Panc1 (cell line): ENCODE measurements at places on chromosomes 3 and 15.

GRCh38 chr3:134341389-134341788 is 32.9 kb downstream of the AMOTL2 start:
- no peak for DNase-seq

DNA sequence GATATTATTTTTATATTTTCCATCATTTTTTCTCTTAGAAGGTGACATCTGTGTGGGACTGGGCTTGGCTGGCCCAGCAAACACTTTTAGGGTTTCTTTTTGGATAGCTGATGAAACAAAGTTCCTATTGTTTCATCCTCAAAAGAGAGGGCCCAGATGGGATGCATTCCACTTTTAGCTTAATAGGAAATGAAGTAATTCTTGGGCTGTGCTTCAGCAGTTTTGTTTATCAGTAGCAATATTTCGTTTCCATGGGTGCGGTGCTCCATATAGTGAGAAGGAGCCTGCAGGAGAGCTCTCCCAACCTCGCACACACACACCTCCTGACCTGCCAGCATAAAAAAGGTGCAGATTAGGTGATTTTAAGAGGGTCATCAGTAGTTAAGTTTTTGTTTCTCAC is 147.5 kb downstream of the AKAP13 start:
- no peak for DNase-seq

GRCh38 chr3:141656771-141657170 is 81.3 kb upstream of the RNF7 start:
- no peak for DNase-seq

- no peak for DNase-seq
Measured at GRCh38 chr15:87365186-87365585, 891.4 kb downstream of the NTRK3 start.

GRCh38 chr15:61752001-61752400 is 308.2 kb downstream of the VPS13C start:
- no peak for DNase-seq

GRCh38 chr3:31934018-31934417 is 47.0 kb downstream of the OSBPL10 start:
- no peak for DNase-seq

DNA sequence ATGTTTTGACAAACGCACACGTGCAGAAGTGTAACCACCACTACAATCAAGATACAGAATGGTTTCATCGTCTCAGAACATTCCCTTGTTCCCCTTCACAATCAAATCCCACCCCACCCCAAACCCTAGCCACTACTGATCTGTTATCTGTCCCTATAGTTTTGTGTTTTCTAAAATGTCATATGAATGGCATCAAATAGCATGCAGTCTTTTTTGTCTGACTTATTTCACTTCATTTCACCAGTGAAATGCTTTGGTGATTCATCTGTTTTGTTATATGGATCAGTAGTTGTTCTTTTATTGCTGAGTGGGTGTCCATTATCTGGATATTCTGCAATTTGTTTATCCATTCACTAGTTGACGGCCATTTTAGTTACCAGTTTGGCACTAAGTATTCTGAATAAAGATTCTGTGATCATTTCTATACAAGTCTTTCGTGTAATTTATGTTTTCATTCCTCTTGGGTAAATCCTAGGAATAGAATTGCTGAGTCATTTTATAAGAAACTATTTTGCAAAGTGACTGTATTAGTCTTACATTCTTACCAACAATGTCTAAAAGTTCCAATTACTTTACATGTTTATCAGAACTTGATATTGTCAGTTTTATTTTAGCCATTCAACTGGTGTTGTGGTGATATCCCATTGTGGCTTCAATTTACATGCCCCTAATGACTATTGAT is 232.8 kb downstream of the CLSTN2 start:
- DNase-seq, result no peak

DNA sequence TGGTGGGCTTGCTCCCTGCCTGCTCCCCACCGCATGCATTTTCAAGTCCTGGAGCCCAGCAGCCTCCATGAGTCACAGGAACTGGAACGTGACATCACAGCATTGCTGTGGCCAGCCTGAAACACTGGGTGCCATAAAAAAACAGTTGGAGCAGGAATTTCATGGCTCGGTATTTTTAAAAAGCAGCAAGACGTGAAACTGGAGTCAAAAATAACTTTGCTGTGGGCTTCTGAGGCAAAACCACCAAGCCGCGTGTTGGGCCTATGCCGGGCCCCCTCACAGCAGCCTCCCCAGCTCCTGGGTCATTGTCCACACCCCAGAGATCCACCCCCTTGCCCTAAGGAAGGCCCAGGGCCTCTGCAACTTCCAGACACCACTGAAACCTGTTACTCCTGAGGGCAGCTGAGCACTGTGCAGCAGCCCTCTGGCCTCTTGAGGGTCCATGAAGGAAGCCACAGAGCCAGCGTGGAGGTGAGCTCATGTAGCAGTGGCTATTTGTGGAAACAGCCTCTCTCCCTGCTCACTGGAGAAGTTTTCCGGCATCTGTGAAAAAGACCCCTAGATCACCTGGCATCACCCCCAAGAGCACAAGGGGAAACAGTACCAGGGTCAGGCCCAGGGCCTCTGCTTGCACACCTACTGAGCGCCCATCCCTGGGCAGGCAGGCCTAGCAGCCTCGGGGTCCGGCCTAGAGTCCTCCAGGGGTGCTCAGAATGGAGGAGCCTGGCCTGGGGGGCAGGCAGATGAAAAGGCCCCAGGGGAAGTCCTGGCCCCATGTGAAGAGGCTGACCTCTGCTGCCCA is 34.0 kb upstream of the DUSP7 start:
- DNase-seq, result no peak

GRCh38 chr3:186882881-186883685 is 40.6 kb downstream of the ADIPOQ start:
- peak; percentile 67 for DNase-seq

DNA sequence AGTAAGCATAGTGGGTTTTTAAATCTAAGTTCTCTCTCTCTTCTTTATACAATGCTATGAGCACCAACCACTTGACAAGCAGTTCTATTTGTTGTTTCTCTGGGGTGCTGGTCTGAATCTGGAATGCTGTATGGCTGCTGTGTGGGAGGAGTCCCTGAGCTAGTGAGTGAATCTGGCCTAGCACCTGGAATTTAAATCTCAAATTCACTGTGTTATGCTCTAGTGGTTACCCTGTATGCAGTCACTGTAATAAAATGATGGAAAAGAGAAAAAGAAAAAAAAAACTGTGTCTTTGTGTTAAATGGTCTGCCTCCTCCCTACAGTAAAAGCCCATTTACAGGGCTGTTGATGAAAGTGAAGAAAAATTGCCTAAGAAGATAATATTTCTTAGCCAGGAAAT is 155.0 kb downstream of the ATP8B4 start:
- DNase-seq, result no peak
